NT2/D1 (cell line): ENCODE measurements at places on chromosomes 5 and 9.

DNA sequence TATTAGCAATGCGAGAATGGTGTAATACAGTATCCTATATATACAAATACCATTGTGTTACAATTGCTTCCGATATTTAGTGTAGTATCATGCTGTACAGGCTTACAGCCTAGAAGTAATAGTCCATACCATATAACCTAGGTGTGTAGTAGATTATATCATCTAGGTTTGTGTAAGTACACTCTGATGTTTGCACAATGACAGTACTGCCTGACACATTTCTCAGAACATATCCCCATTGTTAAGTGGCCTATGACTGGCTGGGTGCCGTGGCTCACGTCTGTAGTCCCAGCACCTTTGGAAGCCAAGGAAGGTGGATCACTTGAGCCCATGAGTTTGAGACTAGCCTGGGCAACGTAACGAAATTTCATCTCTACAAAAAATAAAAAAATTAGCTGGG lies 124.6 kb downstream of the PAM start:
- no peak for DNase-seq

DNA sequence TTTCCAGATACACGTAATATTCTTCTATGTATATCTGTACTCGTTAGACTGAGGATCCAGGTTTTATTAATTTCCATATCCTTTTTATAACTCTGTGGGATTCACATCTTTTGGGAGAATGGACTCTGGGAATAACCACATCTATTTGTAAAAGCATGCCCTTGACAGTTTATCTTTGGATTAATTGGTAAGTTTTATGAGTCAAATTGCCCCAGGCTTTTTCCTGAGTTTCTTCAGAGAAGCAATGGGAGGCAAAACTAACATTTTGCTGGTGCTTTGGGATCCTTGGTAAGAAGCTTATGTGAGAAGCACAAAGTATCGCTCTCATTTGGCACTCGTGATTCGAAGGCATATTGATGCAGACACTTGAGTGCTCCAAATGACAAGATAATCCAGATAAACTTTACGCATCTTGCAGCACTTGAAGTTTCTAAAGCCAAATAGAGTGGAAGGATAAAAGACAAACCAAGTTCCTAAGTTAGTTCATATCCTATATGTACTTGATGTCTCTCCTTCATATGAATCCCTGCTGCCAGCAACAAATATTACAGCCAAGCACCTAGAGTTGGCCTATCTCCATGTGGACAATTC lies 324.7 kb downstream of the TLE4 start:
- no peak for DNase-seq

- no peak for DNase-seq
These were observed 33.5 kb upstream of the HSPB3 start for GRCh38 chr5:54421976-54422375.

DNA sequence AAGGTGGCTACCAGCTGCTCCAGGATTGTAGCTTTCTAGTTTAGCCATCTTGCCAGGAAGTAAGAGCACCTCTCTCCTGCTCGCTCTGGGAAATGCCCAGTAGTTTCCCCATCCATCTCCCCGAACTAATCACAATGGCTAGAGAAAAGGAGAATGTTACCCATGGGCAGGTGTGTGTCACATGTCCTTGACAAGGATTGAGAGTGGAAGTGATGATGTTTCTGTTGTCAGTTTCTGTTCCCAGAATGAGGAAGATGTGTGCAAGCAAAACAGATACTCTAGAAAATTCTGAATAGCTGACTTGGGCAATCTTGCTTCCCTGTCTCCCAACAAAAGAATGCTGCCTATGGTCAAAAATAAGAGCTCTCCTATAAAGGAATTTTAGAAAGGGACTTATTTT lies 429.5 kb downstream of the EBF1 start:
- DNase-seq, result no peak

DNA sequence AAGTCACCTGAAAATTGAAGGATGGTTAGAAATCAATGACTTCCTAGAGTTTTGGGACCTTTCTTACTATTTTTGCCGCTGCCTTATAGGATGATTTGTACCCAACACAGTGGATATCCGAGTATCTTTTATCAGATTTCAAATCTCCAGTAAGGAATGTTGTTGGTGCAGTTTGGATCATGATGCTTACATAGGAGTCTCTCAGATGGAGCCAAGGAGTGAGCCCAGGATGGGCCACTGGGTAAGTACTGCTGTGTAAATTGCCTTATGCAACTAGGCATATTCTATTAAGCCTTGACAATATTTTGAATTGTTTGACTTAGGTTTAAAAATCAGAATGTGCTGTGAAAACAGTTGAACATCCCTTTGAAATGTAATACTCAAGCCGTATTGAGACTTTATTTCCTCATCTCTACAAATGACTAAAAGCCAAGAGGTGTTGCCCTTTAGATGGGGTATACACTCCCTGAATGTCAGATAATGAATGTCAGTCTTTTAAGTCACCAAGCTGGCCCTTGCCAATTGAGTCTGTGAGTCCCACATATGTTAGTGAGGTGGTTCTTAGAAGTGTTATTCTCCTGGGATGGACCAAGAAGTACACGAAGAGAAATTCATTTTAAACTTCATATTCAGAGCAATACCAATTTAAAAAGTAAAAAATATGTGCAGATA lies 271.8 kb upstream of the CTNND2 start:
- no peak for DNase-seq

GRCh38 chr9:79764374-79764773 lies 192.6 kb downstream of the TLE4 start:
- no peak for DNase-seq

DNA sequence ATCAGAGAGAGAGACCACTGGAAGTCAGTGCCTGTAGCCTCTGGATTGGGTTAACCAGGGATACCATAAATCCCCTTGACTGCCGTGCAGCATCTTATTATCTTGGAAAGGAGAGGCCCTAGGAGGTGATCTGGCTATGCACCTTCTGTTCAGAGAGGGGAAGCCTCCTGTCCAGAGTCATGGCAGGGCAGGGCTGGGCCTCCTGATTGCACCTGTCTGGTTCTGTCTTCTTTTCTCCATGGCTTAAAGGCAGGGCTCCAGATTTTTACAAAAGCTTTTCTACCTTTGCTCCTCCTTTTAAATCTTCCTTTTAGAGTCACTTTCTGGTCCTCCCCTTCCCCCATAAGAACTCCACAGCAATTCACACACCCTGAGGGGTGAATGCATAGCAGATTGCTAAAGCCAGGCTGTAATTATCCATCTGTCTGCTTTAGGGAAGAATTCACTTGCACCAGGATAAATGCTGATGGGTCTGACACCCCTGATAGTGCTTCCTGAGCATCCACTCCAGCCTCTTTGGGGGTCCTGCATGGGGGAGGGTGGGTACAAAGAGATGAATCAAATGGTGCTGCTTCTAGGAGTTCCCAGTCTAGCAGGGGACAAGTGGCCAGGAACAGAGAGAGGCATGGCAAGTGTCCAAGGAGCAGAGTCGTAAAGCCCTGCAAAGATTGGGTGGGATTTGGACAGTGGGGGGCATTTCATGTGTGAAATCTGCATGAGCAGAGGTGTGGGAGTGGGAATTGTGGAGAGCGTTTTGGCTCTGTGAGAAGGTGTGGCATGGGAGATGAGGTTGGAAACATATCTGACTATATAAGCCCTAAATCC lies 141.3 kb upstream of the ALDH1B1 start:
- no peak for DNase-seq

DNA sequence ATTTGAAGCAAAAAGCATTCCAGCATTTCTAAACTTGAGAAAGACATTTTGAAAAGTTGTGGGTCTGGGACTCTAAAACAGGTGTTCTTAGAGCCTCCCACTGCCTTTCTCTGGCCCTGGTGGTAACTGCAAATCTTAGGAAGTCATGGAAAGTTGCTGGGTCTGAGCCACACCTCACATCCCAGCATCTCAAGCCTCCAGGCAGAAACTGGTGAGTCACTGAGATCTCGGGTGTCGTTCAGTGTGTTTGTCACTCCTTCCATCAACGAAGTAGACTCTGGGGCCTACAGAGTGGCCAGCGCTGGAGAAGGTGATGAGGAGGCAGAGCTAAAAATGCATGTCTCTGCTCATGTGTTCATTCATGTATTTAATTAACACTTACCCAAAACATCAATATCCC lies 59.6 kb upstream of the C5orf58 start:
- no peak for DNase-seq

DNA sequence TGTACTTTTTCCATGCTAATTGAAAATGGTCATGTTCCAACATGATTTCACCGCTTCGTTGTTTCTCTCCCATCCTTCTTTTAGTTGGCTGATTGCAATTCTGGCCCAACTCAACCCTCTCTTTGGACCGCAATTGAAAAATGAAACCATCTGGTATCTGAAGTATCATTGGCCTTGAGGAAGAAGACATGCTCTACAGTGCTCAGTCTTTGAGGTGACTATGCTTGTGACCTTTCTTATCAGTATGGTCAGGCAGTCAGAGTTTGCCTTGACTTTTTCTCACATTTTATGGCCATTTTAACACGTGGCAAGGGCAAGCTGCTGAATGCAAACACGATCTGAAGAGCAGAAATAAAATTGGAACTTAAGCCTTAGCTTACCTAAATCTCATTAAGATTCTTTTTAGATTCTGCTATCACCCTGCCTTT lies 36.0 kb upstream of the CREBRF start:
- DNase-seq, result no peak

GRCh38 chr5:17918373-17919104 lies 284.3 kb downstream of the TAF11L14 start:
- peak; percentile 28 for DNase-seq

DNA sequence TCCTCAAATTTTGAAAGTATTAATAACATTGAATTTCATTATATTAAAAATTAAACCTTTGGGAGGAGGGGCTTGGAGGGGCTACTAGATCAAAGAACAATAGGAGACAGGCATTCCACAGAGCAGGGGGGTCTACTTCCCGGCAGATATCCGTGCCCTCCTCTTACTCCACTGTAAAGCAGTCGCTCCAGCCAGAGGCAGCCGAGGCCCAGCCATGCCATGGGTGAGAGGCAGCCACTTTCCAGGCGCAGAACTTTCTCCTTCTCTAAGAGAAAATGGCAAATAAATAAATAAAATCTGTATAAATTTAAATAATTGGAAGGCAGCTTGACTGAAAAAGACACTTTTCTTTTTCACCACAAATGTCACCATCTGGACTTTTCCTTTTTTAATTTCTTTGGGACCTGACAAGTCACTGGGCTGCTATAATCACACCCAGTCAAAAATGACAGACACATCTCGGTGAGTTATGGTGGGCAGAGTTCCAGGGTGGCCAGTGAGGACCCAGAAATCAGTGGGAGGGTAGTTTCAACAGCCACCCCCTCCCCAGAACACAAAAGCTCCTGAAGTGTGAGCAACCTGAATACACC lies 302.2 kb upstream of the SMARCA2 start:
- no peak for DNase-seq

DNA sequence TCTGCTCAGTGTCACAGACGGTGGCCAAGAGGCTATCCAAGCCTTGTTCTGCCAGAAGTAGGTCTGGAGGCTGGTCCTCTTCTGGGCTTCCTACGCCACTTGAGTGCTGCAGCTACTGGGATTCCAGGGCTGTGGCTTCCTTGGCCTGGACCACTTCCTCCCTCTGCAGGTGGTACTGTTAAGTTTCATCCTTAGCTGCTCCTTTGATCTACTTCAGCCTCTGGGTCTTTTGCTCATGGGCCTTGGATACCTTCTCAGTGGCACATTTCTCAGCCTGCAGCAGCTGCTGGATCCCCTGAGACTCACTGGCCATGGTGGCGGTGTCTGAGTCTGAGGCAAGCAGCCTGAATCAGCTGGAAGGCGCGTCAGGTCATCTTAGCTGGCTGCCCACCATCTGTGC lies 10.3 kb downstream of the CNOT8 start:
- DNase-seq, result no peak

DNA sequence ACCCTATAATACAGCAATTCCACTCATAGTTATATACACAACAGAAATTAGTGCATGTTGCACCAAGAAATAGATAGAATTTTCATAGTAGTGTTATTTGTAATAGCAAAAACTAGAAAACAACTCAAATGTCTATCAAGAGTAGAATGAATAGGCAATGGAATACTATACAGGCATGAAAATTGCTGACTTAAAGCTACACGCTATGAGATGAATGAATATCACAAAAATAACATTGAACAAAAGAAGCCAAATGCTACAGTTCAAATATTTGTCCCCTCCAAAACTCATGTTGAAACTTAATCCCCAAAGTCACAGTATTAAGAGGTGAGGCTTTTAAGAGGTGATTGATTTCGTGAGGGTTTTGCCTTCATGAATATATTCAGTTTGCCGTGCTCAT lies 215.1 kb downstream of the FRMD3 start:
- no peak for DNase-seq

DNA sequence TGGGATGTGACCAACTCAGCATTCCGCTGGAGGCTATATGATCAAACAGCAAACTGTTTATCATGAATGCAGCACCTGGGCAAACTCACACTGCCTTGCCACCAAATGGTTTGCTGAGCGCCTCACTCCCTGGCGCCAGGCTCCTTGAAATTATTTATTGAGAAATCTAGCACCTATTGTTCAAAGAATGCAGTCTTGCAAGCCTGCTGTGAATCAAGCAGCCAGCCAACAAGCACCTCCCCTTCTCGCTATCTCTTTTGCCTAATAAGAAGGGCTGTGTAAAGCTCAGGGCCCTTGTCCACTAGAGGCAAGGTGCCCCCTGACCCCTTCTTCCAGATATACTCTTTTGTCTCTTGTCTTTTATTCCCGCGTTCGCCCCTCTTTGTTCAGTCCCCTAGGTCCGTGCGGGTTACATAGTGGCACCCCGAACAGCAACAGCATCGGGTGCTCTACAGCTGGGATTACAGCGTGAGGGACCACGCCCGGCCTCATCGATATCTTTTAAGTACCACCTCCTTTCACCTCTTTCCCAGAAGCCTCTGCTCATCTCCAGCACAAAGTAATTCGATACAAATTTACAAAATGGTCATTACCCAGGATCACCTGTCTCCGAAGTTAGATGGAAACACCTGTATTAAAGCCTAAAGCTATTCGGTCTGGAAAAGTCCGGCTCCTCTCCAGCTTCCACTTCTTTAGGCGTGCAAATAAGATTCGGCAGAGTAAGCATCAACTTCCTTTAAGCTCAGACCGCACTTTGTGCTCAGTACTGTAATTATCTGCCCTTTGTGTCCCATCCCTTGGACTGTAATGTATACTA lies 896 bp downstream of the RIGI start:
- no peak for DNase-seq

DNA sequence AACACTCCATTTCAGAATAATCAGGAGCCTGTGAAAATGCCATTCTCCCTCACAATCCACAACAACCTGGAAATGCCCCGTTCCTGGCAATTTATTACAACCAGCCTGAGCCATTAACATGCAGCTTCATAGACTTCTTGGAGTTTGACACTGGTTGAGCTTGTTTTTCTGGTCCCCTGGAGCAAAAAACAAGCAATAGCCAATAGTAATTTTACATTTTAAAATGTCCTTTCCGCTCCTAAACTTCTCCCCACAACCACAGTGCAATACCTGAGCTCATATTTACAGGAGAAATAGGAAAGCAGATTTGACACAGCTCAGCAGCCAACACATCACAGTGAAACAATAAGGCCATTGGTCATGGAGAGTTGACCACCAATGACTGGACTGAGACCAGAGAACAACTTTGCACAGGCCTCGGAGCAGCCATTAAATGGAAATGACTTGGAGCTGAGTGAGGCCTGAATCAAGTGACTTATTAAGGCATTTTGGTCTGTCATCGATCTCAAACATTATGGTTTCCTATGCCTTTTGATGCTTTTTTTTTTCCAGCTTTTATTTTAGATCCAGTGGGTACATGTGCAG lies 73.0 kb downstream of the ENC1 start:
- no peak for DNase-seq
